Hypothalamus (tissue), 51 donors: ENCODE measurements at places on chromosomes 3 and 15.
A peak's percentile ranks its signal among the peaks of the same experiment; 100 is the strongest.

GRCh38 chr3:172131746-172132145 is 92.4 kb downstream of the FNDC3B start:
- DNase-seq: no peak

GRCh38 chr15:48363474-48363873 is 32.2 kb downstream of the DUT start:
- no peak for DNase-seq

- peak; percentile 39 for DNase-seq
Measured at GRCh38 chr3:56682462-56683121, 473 bp downstream of the TASOR start.

GRCh38 chr15:99633655-99634054 is 67.9 kb downstream of the MEF2A start:
- no peak for DNase-seq

GRCh38 chr3:67389176-67389575 is 265.2 kb downstream of the SUCLG2 start:
- DNase-seq: no peak

GRCh38 chr15:41836073-41836472 is 2.6 kb upstream of the PLA2G4B start:
- no peak for DNase-seq

DNA sequence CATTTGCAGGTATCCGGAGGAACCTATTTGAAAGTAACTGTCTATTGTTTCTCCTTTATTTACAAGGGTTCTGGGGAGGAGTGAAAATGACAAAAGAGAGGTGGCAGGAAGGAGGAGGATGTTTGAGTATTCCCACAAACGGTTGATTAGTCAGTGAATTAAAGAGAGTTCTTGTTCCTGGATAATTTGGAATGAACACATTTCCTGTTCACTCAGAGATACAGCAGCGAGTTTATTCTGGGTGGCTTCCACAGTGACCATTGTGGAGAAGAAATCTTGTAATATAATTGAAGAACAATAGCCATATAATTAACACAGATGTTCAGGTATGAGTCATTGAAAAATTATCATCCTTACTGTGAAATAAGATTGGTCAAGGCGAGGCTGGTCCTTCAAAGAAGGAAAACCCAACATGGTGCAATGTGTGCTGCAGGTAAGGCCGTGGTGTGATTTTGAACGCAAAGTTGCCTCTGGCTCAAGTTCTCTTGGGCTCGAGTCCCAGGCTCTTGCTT is 77.3 kb downstream of the NFKBIZ start:
- DNase-seq: no peak

- DNase-seq: no peak
Measured at GRCh38 chr15:65175511-65175910, 9.6 kb downstream of the CLPX start.

GRCh38 chr3:189529468-189529867 is 101.7 kb upstream of the TP63 start:
- DNase-seq: no peak

- no peak for DNase-seq
Measured at GRCh38 chr15:62748196-62748595, 294.4 kb upstream of the TPM1 start.

DNA sequence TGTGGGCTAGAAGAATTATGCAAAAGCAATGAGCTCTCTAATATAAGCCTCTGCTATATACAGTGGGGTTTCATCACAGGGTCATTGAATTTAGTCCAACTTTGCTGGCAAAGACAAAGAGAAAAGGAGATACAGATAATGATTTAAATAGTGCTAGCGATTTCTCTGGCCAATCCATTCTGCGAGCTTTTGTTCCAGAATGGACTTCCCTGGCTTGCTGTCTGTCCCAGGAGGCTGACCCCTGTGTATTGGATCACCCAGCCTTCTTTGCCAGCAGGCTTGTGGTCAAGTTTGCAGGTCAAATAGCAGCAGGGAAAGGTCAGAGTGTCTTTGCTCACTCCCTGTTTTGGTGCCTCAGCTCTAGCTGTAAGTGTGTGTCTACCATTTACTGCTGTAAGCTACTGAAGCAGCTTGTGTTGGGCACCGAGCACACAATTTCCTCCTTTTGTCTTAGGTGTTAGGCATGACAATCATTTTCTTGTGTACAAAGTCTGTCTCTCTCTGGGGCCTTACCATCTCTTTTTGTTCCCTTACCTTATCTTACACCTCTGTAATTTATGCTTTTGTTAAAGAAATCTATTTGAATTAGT is 55.7 kb downstream of the UNC13C start:
- no peak for DNase-seq

DNA sequence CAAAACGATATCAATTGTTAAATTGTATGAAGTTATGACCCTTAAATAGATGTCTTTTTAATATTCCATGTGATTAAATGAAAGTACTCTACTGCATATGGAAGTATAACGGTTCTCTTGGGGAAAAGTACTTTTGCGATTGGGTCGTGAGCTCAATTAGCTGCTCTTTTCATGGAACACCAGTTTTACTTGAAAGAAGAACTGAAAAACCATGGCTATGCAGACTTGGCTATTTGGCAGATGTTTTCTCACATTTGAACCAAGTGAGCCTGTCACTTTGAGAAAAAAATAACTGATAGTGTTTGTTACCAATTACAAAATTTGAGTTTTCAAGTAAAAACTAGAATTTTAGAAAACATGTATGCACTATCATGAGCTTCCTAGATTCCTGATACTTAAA is 5.9 kb upstream of the INAFM2 start:
- no peak for DNase-seq

- no peak for DNase-seq
Measured at GRCh38 chr15:50304836-50305235, 39.3 kb upstream of the HDC start.

DNA sequence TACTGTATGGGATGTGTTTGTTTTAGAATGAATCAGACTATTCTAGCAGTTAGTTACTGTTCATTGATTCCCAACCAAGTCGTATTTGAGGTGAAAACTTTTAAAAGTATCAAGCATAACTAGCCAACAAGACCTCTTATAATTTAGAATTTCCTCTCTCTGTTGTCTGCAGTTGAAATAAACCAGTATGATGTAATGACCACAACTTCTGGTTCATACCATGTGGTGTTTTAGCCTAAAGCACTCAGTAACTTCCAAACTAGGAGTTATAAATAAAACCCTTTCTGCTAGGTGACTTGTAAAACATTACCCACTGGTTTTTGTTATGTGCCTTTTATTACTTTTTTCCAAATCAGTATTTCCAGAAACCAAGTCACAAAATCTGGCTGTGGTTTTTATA is 19.8 kb upstream of the P2RY12 start:
- no peak for DNase-seq

GRCh38 chr3:22284559-22284958 is 533.5 kb upstream of the ZNF385D start:
- DNase-seq: no peak

DNA sequence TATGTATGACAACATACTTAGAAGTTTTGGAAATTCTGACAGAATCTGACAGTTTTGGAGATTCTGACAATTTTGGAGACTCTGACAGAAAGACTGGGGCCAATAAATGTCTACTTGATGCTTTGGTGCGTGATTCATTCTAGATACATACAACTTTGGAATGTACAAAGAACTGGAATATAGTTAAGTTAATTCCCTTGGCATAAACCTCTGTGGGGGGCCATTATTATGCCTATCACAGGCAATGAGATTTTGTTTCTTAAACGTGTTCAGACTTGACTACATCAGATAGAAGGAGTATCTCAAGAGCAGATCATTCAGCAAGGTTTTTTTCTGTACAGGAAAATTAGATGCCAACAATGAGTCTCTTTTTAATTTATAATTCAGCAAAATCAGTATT is 617.6 kb upstream of the ZNF717 start:
- DNase-seq: no peak

GRCh38 chr3:25817107-25817506 is 27.2 kb downstream of the OXSM start:
- no peak for DNase-seq

DNA sequence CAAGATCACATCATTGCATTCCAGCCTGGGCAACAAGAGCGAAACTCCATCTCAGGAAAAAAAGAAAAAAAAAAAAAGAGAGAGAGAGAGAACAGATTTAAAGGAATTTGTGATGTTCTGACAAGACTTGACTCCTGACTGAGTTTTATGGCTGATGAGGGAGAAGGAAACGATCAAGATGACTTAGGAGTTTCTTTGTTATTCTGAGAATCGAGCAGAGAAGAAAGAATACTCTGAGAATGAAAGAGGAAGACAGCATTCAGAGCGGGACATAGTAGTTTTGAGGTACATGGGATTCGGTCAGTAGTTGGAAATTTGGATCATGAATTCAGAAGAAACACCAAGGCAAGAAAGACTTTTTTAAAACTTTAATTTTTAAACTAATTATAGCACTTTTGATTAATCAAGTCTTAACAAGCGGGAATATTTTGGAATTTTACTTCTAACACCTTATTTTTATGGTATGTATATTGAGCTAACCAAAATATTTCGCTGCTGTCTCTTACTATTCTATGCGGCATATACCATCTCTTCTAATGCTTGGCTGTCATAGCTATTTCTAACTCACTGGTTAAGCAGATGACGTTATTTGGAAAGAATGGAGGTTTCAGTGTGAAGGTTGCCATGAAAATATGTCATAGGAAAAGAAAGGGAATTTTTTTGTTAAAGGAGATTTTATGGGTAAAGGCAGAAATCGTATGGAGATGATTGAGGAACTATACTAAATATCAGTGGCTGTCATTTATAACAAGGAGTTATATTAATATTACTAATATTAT is 644.1 kb downstream of the RBMS3 start:
- DNase-seq: no peak

DNA sequence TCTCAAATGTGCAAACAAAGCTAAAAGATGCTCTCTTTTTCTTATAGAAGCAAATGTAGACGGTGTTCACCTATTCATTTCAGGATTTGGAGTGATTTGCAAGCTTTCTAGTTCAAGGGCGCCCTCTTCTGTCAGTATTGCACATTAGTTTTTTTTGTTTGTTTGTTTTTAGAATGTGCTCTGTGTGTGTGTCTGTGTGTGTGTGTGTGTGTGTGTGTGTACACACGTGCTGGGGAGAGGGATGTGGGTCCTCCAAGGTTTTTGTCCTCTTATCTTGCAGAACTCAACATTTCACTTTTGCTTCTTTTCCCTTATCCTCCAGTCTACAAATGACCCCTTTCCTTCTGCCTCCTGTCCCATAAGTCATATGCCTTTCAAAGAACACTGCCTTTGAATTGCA is 23.5 kb downstream of the DNAH1 start:
- peak; percentile 15 for DNase-seq

DNA sequence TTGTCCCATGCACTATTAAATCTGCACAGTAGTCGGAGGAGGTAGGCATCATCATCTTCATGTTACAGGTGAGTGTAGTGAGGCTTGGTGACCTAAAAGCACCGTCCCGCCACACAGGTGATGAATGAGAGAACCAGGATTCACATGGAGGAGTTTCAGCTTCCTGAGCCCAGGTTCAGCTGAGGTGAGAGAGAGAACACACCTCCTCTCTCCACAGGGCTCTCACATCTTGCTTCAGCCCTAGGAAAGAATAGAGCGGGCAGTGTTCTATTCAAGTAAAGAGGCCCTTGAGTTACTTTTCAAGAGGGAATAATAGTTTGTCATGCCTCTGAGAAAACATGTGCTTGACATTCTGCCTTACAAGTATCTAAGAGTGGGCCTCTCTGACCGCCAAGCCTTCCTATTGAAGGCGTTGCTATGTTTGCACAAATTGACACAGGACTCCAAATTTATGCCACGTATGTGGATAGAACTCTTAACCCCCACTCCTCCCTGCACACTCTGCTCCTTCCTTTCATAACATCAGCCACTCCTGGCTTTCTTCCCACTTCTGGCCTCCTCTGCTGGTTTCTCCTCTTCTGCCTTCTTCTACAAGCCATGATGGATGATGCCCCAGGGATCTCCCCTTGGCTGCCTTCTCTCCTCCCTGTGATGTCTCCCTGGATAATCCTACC is 138.3 kb upstream of the ABHD17C start:
- DNase-seq: no peak

GRCh38 chr3:58392181-58392580 is 41.5 kb downstream of the PDHB start:
- DNase-seq: no peak

DNA sequence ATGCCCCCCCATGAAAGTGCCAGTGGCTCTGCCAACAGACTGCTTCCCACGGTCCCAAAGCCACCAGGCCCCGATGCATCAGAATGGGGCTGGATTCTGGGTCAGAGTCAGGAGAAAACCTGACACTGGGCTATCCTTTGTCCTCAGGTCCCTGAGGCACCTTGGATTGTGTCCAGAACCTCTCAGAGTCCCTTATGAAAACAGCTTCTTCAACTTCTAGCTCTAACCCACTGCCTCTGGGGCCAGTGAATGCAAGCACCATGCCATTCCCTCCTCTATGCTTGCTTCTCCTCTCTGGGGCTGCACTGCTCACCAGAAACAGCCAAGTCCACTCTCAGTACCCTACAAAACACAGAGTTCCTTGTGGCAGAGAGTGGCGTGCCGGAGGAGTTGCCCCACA is 9.9 kb downstream of the CRABP1 start:
- no peak for DNase-seq

- no peak for DNase-seq
Measured at GRCh38 chr3:114389156-114389555, 95.3 kb downstream of the TIGIT start.

GRCh38 chr3:102866845-102867244 is 432.0 kb downstream of the ZPLD1 start:
- no peak for DNase-seq

DNA sequence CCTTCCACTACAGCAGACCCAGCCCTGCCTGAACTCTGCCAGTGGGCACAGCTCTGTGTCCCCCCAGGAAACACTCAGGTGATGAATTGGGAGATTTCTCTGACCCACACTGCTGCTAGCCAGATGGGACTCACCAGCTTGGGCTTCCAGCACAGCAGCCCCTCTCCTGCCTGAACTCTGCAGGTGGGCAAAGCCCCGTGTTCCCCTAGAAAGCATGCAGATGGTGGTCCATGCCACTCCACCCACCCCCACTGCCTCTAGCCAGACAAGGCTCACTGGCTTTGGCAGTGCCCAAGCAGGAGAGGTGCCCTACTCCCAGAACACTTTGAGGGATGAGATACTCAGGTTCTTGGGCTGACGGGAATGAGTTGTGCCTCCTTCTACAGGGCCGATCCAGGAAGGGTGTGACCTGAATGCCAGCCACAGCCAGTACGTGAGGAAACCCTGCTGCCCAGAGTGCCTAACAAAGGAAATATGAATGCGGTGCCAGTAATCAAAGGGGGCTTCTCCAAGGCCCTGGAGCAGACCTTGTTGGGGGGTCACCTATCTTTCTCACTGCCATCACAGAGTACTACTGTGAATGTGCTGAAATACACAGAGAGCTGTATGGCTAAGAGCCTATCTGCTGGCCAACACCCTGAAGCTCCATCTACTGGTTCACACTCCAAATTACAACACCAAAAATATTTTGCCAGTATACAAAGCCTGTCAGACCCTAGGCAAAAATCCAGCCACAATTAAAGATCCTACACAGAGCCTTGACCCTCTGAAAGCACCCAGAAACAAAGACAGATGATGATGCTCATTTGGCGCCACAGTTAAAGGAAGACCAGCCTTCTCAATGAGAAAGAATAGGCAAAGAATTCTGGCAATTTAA is 61.9 kb downstream of the BTLA start:
- DNase-seq: no peak

DNA sequence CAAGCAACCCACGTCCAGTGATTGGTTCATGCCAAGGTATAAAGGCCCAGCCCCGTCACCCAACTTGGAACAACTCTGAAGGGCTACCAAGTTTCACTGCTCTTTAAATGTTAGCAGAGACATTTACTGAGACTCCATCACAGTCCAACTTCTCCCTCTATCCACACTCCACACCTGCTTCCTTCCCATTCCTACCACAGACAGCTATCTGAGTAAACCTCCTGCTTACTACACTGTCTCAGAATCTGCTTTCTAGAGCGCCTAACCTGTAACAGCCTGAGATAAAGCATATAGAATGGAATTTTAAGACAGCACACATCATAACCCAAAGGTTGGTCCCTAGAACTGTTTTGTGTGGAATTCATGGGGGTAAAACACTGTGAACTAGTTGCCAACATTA is 106.5 kb downstream of the THRB start:
- no peak for DNase-seq
